ENCODE measurements at places on chromosomes 7 and 10. TPM values are rescaled to one million over a fixed set of nuclear protein-coding genes. Genes with fewer than 3 reads are reported as not detected.

SLC4A2 gene
- 164 TPM for total RNA-seq

ABCB4 gene
- total RNA-seq, result 12.6 TPM

ZNF32 gene
- 25.8 TPM for total RNA-seq

RADIL gene
- 2.4 TPM for total RNA-seq

MSMB gene
- total RNA-seq, result not detected

TCF7L2 gene
- total RNA-seq, result 5.4 TPM

TEX36 gene
- total RNA-seq, result not detected

C10orf62 gene
- not detected for total RNA-seq

CHN2 gene
- total RNA-seq, result 5.1 TPM

SHH gene
- 4.4 TPM for total RNA-seq

HOXA2 gene
- 2.0 TPM for total RNA-seq

SH2B2 gene
- 13.6 TPM for total RNA-seq

NOC3L gene
- total RNA-seq, result 16.7 TPM

GPNMB gene
- total RNA-seq, result 10.6 TPM

POM121C gene
- 8.4 TPM for total RNA-seq

HOXA13 gene
- total RNA-seq, result not detected

ASZ1 gene
- total RNA-seq, result not detected

WASHC2A gene
- 22.2 TPM for total RNA-seq

PSAP gene
- 614 TPM for total RNA-seq

LEP gene
- total RNA-seq, result not detected

PTN gene
- 21.5 TPM for total RNA-seq

PTF1A gene
- not detected for total RNA-seq

ELN gene
- total RNA-seq, result 0.12 TPM

HOGA1 gene
- total RNA-seq, result 10.8 TPM

MAPK8 gene
- 59.4 TPM for total RNA-seq

PRKG1 gene
- total RNA-seq, result 0.17 TPM

ANKRD30A gene
- not detected for total RNA-seq

SYCE1 gene
- not detected for total RNA-seq

GLRX3 gene
- 175 TPM for total RNA-seq

COG5 gene
- 31.4 TPM for total RNA-seq

CCZ1B gene
- 64.3 TPM for total RNA-seq

COL17A1 gene
- 1.7 TPM for total RNA-seq

ARHGEF5 gene
- total RNA-seq, result 34.5 TPM

SEPTIN7 gene
- 188 TPM for total RNA-seq

DPP6 gene
- total RNA-seq, result not detected

ZYX gene
- 117 TPM for total RNA-seq

CLDN15 gene
- 3.3 TPM for total RNA-seq

FAM241B gene
- 4.2 TPM for total RNA-seq

CPA4 gene
- 19.6 TPM for total RNA-seq

SPDYE1 gene
- not detected for total RNA-seq

ENO4 gene
- total RNA-seq, result not detected

SLIT1 gene
- total RNA-seq, result 0.12 TPM

TMEM225B gene
- total RNA-seq, result 0.43 TPM

CCL24 gene
- not detected for total RNA-seq

ALDH18A1 gene
- 91.8 TPM for total RNA-seq

FAM20C gene
- total RNA-seq, result 84.2 TPM

GPR37 gene
- total RNA-seq, result 2.3 TPM

TMEM236 gene
- 0.07 TPM for total RNA-seq

INPP5F gene
- total RNA-seq, result 12.4 TPM

VENTX gene
- not detected for total RNA-seq

TLX1 gene
- total RNA-seq, result not detected

CNTNAP2 gene
- total RNA-seq, result 2.7 TPM

MUC12 gene
- 1.7 TPM for total RNA-seq

CNPY1 gene
- not detected for total RNA-seq

HIBADH gene
- 43.0 TPM for total RNA-seq

GJD4 gene
- not detected for total RNA-seq

TMEM130 gene
- 0.65 TPM for total RNA-seq

All from epithelial cell of proximal tubule (primary cell).